Body of pancreas (tissue), 4 donors: ENCODE measurements at places on chromosomes 6 and 20. TPM values are rescaled to one million over a fixed set of nuclear protein-coding genes. Genes with fewer than 3 reads are reported as not detected.

COL9A3 gene
- total RNA-seq = 69.5 TPM

PSORS1C1 gene
- 1.6 TPM for total RNA-seq

DNA sequence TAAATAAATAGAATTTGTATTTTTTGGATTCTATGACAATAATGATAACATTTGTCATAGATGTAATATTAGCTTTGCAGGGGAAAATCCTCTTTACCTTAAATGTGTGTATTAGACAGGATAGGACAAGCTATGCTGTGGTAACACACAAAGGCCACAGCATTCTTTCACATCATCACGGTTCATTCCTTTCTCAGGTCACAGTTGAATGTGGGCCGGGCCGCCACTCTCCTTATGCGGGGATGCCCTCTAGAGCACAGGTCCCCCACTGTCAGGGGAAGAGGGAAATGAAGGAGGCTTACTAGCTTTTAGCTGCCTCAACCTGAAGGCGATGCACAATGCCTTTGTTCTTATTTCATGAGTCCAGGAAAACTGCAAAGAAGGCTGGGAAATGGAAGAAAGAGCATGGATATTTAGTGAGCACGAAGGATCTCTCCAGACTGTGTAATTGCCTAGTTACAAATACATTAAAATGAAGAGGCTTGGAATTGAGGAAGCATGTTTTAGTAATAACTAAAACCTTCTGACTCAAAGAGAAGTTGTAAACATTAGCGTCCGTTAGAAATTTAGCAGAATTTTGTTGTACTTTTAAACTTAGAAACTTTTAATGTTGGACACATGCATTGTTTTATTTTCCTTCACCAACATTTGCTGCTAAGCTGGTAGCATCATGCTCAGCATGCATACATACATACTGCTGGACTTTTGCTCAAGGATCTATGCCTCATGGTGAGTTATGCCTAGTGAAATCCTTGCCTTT, 248.9 kb upstream of the FOXQ1 start:
- DNase-seq = no peak

DNA sequence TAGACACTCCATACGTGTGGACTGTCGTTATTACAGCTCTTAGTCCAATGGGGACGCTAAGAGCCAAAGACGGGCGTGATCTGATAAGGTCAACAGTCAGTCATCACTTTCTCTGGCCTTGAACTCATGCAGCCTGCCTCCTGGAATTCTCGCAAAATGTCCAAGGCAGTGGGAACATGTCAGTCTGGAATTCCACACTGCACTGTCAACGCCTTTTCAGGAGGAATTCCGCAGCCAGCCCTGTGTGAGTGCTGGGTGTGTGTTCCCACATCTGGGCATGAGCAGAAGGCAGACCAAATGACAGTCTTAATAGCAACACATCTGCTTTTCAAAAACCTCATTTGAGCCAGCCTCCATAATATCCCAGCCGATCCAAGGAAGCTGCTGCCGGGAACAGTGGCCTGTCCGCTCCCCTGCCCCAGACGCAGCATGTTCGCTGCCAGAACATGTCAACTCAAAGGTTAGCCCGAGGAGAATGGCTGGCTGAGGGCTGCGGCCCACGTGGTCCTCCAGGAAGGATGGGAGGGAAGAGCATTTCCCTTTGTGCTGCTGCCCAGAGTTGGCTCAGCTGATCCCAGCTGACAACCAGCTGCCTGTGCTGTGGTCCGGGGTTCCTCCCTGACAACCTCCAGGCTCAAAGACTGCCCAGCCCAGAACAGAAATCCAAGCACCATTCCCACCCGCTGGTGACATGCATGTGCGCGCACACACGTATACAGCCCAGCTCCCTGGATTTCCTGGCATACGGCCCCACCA, 103.1 kb downstream of the SULF2 start:
- no peak for DNase-seq

DNA sequence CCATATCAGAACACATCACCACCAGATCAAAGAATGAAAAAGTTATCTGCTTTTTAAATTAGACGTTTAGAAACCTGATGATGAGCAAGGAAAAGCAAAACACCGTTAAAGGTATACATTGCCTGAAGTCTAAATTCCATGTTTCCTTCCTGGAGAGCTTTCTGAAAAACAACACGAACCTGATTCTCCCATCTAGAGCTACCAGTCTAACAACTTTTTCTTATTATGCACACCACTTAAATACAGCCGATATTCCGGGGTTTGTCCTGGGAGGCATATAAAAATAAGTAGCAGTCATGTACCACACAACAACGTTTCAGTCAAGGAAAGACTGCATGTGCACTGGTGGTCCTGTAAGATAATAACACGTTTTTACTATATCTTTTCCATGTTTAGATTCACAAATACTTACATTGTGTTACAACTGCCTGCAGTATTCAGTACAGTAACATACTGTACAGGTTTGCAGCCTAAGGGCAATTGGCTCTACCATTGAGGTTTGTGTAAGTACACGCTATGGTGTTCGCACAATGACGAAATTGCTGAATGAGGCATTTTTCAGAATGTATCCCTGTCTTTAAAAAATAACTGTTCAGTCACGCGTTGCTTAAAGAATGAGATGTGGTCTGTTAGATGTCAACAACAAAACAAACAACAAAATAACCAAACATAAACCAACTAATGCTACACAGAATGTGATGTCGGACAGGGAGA, 19.1 kb upstream of the LYRM2 start:
- DNase-seq = no peak

DNA sequence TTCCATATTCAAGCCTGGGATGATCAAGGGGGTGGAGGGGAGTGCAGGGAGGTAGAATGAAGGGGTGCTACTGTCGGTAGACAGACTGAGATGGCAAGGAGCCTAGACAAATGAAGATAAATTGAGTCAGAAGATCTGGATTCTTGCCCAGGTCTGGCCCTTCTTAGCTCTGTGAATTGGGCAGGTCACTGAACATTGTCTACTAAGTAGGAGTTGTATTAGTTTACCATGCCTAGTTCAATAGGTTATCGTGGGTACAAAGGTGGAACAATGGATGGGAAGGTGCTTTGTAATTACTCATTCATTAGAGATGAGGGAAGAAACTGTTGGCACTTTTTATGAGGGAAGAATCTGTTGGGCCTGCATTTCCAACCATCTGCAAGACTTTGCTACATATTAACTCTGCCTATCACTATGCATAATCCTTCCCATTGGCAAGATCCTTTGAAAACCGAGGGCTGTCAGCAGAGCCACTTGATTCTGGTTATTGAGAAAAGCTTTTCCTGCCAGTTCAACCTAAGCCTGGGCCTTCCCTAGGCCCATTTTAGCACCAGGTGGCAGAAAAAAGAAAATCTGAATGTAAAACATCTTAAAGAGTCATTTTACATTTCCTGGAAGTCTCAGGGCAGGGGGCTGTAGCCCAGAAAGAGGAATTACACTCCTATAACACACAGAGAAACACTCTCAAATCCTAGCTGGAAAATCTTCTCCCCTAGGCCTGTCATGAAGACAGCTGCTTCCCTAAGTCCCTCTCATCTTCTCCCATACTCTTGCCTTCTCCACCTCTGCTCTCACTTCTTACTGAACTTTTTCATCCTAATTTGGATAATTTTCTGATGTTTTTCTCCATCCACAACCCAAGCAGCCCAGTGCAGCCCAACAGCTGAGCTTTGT, 103.5 kb downstream of the CD24 start:
- no peak for DNase-seq

GRCh38 chr20:45611054-45611453, 18.5 kb upstream of the WFDC10A start:
- no peak for DNase-seq
